ENCODE measurements at places on chromosomes 3 and 15.

DNA sequence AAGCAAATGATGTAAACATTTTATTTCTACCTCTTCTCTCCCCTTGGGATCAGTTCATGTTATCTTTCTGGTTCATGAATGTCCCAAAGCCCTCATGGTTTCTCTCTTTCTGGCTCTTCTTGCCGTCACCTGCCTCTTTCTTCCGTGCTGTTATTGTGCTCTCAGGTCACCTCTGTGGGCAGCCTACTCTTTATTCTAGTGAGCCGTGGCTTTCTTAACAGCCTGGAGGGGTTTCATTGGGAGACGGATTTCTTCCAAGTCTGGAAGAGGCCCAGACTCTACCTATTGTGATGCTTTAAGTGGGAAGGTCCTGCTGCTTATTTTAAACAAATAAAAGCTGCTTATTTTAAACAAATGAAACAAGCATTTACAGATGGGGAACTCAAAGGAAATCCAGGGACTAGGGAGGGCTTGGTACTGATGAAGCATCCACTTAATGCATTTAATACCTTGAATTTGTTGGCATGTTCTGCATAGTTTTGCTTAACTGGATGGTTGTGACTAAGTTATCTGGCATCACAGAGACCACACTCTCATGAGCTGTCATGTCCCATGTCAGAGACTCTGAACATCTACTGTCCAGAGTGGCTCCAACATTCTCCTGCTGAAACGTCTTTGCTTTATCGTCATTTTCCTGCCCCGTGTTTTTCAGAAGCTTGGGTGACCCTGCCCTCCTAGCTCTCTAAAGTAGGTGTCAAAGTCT is 443.3 kb downstream of the GABRG3 start:
- no peak for DNase-seq

- no peak for DNase-seq
Observed at GRCh38 chr3:134594331-134594741, 56.5 kb downstream of the KY start.

DNA sequence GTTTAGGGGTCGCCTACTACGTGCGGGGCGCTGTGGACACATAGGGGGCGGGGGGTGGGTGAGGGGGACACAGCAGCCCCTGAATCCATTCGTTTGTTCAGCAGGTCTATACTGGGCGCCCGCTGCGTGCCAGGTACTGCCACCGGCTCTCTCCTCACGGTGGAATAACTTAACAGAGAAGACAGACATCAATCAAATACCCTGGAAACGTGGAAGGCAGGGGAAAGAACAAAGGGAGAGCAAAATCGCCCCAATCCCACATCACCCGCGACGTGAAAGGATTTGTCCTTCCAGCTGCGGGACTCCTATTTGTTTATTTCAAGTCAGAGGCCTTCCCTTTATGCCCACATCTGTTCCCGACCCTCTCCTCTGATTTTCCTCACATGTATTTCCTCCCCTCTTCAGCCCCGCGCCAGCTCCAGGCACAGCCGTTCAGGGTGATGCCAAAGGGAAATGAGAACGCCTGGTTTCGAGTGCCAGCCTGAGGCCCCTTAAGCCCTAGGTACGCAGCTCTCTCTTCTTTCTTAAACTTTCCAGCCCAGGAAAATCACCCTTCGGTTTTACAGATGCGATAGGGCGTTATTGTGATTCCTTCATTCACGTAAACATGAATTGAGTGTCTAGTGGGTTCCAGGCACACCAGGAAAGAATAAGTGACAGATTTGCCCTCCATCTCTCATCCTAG is 726 bp upstream of the PROK2 start:
- no peak for DNase-seq

DNA sequence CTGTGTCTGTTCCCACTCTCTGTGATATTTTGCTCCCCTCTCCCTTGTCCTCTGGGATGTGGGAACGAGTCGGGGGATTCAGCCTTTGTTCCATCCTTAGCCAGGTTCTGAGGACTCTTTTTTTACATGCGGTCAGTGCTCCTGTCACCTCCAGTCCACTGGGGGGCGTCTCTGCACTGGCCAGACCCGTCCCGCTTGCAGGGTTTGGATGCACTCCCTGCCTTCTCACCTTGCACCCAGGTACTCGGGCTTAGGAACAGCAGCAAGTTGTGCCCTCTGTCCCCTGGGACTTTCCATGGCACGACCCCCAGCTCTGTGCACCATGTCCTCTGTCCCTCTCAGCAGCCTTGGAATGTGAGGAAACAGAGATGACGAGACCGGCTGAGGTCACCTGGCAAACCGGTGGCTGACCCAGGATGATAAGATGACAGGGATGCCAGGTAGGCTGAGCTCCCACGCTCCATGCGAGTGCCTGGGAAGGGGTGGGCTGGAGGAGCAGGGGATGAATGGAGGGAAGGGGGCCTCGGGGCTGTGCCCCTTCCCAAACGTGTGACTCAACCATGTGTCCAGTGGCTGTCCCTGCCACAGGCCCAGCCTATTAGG is 27.3 kb upstream of the FGD5 start:
- peak; percentile 37 for DNase-seq

DNA sequence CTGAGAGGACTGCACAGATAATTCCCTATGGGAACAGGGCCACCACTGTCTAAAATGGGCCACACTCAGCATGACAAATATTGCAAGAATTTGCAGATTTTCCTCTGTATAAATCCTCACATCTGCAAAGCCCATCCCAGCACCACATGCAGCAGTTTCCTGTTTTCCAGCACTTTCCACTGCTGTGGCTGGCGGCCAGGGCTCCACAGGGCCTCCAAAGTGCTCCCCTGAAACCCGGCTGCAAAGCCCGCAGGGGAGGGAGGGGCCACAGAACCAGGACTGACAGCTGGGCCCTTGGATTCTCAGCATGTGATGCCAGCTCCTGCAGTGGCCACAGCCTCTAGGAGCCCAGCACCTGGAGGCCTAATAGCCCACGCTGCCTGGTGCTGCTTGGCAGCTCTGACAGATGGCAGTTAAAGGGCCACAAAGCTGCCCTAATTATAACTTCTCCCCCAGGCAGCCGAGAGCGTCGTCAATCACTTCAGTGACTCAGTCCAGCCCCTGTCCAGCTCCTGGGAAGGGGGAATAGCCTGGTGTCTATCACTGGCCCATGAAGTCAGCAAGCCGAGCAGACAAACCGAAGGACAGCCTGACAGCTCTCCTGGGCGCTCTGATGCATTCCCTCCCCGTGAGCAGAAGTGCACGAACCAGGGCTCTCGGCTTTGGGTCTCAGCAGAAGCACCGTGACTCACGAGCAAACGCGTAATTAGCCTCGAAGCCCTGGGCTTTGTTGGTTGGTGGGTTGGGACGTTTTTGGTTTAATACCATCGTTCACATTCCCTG is 4.7 kb downstream of the LRRC15 start:
- DNase-seq: no peak

- no peak for DNase-seq
Observed at GRCh38 chr3:31300456-31301443, 232.0 kb upstream of the STT3B start.

GRCh38 chr3:57078344-57078634 is 17.8 kb downstream of the SPATA12 start:
- DNase-seq: peak; percentile 18

Measured in activated T-helper 2 cell treated with anti-CD3 and anti-CD28 coated beads, Interferon-gamma antibody, Interleukin-2, Interleukin-4, amounts not matched to agents 10 μg/mL and 5 μg/mL and 100 μg/mL, durations not matched to agents 14 hours and 24 hours and 36 hours (primary cell).